Esophagus squamous epithelium (tissue), 5 donors: ENCODE measurements at places on chromosomes 12 and 14. TPM values are rescaled to one million over a fixed set of nuclear protein-coding genes. Genes with fewer than 3 reads are reported as not detected.

DNA sequence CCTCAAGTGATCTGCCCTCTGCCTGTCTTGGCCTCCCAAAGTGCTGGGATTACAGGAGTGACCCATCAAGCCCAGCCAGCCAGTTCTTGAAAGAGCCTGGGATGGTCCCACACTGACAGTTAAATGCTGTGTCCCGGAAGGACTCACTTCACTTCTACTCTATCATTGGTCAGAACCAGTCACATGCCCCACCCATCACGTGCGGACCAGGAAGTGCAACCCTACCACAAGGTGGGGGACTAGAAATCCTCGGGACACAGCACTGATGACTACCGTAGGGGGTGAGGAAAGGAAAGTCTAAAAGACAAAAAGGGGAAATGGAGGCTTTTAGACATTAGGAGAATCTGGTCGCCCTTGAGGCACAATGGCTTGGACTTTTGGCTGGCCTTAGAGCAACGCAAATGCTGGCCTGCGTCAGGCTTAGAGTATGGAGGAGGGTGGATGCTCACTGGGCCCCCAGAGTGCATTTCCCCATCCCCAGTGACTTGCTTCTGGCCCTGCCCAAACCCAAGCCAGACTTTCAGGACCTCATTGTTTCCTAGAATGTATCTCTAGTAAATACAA lies 207.7 kb downstream of the TTC8 start:
- H3K27me3 ChIP-seq: no peaks in the 10 kb centered on the region
- H3K4me3 ChIP-seq: no peak overlapping the region
- H3K27ac ChIP-seq: no peak overlapping the region

DNA sequence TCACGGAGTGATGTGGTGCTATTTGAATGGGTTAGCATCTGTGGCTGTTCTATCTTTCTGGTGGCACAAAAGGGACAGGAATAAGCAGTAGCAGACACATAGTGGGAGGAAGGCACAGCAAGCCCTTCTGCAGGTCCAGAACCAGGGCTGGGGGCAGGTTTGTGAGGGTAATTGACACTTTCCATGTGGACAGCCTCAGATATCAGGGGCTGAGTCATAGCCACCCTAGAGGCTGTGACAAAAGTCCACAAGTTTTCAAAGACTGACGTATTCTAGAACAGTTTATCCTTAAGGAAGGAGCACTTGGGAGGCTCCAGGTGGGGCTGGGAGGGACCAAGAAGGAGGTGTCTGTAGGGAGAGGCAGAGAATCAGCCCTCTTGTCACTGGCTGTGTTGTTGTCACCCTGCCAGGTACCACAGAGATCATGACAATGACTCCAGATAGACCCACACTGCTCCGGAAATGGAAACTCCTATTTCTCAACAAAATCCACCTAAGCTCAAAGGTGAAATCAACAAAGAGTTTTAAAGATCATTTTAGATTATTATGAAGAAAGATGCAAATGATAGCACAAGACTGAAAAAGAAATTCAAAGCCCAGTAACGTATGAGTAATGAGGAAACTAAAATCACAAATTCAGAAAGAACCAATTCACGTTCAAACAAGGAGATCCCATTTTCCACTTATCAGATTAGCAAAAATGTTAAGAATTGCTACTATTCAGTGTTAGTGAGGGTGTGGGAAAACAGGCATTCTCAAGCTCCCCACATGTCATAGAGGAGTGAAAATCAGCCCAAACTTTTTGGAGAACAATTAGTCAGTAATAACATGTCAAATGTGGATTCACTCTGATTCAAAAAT lies 48.3 kb downstream of the NFKBIA start:
- no peaks in the 10 kb centered on the region for H3K27me3 ChIP-seq
- no peaks in the 10 kb centered on the region for H3K36me3 ChIP-seq
- H3K27ac ChIP-seq: peak overlapping the region; percentile 78
- no peak for DNase-seq
- H3K4me1 ChIP-seq: peaks cover 33% of the 10 kb centered on the region

GRCh38 chr14:85387181-85387580 lies 142.8 kb upstream of the FLRT2 start:
- H3K27me3 ChIP-seq: no peaks in the 10 kb centered on the region
- H3K4me1 ChIP-seq: no peaks in the 10 kb centered on the region
- no peak overlapping the region for H3K4me3 ChIP-seq

Gene TAS2R7
- not detected for total RNA-seq

Gene ALG10
- total RNA-seq: 6.9 TPM
